GM23338 (cell line): ENCODE measurements at places on chromosomes 6 and 20. TPM values are rescaled to one million over a fixed set of nuclear protein-coding genes. Genes with fewer than 3 reads are reported as not detected.

DNA sequence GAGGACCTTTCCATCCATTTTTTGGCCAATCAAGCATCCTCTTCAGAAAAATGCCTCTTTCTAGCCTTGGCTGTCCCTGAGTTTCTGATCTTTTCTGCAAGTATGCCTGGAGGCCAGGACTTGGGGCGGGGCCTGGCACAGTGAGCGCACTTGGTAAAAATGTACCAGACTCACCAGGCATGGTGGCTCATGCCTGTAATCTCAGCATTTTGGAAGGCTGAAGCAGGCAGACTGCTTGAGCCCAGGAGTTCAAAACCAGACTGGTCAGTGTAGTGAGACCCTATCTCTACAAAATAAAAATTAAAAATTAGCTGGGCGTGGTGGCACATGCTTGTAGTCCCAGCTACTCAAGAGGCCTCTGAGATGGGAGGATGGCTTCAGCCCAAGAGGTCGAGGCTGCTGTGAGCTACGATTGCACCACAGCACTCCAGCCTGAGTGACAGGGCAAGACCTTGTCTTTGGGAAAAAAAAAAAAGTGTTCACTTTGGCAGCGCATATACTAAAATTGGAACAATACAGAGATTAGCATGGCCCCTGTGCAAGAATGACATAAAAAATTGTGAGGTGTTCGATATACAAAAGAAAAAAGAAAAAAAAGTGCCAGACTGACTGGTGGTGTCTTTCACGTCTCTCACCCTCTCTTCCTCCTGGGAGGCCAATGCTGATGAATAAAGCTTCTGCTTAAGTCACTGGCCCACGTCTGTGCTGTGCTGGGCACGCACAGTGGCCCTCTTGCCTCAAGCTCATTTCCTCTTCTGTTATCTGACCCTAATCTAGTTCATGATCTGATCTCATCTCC, 18.1 kb upstream of the SLC9A8 start:
- no peaks in the 10 kb centered on the region for H3K27me3 ChIP-seq
- no peak for DNase-seq
- no peaks in the 10 kb centered on the region for H3K36me3 ChIP-seq
- H3K27ac ChIP-seq = no peak overlapping the region
- no peak overlapping the region for H3K4me3 ChIP-seq

DNA sequence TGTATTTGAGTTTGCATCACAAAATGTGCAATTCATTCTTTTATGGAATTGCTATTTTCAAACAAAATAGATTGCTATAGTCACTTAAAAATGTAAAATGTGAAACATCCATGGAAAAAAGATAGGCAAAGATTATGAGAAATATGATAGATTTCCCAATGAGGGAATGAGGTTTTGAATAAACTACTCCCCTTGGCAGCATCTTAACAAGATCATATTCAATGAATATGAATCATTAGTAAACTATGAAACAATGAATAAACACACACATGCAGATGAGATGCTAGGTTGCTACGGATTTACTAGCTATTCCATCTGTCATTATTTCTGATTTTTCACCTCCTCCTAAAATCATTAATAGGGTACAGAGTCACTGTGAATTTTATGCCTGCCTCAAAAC, 401.8 kb downstream of the PHF3 start:
- no peak overlapping the region for H3K27ac ChIP-seq
- H3K4me3 ChIP-seq = no peak overlapping the region
- H3K27me3 ChIP-seq = no peaks in the 10 kb centered on the region
- no peaks in the 10 kb centered on the region for H3K36me3 ChIP-seq
- DNase-seq = no peak

- no peaks in the 10 kb centered on the region for H3K27me3 ChIP-seq
- no peak overlapping the region for H3K4me3 ChIP-seq
- H3K4me1 ChIP-seq = no peaks in the 10 kb centered on the region
- no peak for DNase-seq
These were observed 29.0 kb downstream of the ADGRF4 start for GRCh38 chr6:47727391-47727790.

- DNase-seq = no peak
- peak overlapping the region; percentile 66 for H3K4me3 ChIP-seq
- H3K4me1 ChIP-seq = peaks cover 59% of the 10 kb centered on the region
- no peak overlapping the region for H3K27ac ChIP-seq
- peaks cover 96% of the 10 kb centered on the region for H3K27me3 ChIP-seq
- no peaks in the 10 kb centered on the region for H3K36me3 ChIP-seq
These were observed 2.5 kb upstream of the POU3F2 start for GRCh38 chr6:98831959-98832283.

DNA sequence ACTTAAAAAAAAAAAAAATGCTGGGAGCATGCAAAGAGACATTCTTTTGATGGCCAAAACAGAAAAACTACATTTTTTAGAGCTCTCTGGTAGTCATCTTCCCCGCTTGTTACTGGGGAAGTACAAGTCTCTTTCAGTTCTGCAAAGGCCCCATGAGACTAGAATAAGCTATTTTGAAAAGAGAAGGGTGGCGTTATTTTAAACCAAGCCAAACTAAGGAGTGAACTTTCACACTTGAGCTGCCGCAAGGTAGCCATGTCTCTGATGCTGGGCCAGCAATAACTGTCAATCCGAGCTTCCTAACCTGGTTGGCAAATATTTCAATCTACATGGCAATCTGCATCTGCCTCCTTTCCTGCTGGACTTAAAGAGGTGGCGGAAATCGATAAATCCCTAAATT, 96.7 kb downstream of the L3MBTL3 start:
- no peaks in the 10 kb centered on the region for H3K4me1 ChIP-seq
- DNase-seq = no peak
- no peak overlapping the region for H3K4me3 ChIP-seq
- no peaks in the 10 kb centered on the region for H3K27me3 ChIP-seq
- H3K36me3 ChIP-seq = no peaks in the 10 kb centered on the region

- no peaks in the 10 kb centered on the region for H3K27me3 ChIP-seq
- no peak overlapping the region for H3K4me3 ChIP-seq
- no peak for DNase-seq
- H3K36me3 ChIP-seq = no peaks in the 10 kb centered on the region
- 0 out of 2 replicates have a peak, but pooled peaks cover 7% of the 10 kb centered on the region for H3K4me1 ChIP-seq
These were observed 219.0 kb upstream of the PRND start for GRCh38 chr20:4502756-4503155.

DNA sequence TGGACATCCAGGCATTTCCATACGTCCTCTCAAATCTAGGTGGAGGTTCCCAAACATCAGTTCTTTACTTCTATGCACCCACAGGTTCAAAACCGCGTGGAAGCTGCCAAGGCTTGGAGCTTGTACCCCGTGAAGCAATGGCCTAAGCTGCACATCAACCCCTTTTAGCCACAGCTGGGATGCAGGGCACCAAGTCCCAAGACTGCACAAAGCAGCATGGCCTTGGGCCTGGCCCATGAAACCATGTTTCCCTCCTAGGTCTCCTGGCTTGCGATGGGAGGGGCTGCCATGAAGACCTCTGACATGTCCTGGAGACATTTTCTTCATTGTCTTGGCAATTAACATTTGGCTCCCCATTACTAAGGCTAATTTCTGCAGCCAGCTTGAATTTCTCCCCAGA, 88.9 kb upstream of the CBLN4 start:
- DNase-seq = no peak
- H3K4me3 ChIP-seq = no peak overlapping the region
- H3K4me1 ChIP-seq = no peaks in the 10 kb centered on the region

- DNase-seq = no peak
- no peaks in the 10 kb centered on the region for H3K4me1 ChIP-seq
- no peak overlapping the region for H3K4me3 ChIP-seq
- peaks cover 38% of the 10 kb centered on the region for H3K36me3 ChIP-seq
These were observed 15.0 kb downstream of the RNF114 start for GRCh38 chr20:49951151-49951550.

- no peaks in the 10 kb centered on the region for H3K36me3 ChIP-seq
- no peak for DNase-seq
- H3K4me3 ChIP-seq = no peak overlapping the region
These were observed 668.9 kb upstream of the CITED2 start for GRCh38 chr6:140043357-140043756.

DNA sequence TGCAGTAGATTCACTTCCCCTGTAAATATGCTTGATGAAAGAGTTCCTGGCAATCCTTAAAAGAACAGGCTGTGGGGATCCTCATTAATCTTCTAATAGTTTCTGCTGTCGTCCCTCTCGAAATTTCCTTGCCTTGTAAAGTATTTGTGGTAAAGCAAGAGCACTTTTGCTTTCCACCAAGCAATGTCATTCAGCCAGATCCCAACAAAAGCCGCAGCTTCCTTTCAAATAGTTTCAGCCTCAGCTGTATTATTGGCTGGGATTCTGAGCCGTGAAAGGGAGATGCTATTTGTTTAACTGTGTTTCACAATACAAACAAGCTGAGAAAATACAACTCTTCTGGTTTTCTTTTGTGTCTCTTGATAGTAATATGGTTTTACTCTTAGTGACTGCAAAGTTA, 48.9 kb upstream of the EPHA7 start:
- H3K27me3 ChIP-seq = no peaks in the 10 kb centered on the region
- peak; percentile 68 for DNase-seq
- no peak overlapping the region for H3K4me3 ChIP-seq
- H3K27ac ChIP-seq = no peak overlapping the region
- 0 out of 2 replicates have a peak, but pooled peaks cover 4% of the 10 kb centered on the region for H3K4me1 ChIP-seq

DNA sequence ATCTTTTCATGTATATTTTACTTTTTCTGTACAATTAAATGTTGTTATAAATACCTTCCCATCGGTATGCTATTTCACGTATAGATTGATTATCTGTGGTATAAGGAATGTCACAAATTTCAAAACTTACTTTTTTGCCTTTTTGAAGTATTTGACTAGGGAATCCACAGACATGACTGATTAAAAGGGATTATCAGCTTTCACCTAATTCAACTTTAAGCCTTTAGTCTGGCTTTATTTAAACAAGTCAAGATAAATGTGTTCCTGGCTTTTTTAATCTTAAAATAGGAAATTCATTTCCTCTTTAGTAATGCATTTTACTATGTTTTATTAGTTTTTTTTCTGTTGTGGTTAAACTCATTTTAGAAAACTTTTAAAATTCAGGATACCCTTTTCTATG, 160.0 kb downstream of the MACROD2 start:
- H3K27me3 ChIP-seq = no peaks in the 10 kb centered on the region
- no peak for DNase-seq
- no peak overlapping the region for H3K27ac ChIP-seq
- H3K4me1 ChIP-seq = no peaks in the 10 kb centered on the region

GRCh38 chr20:7214081-7214740, 446.7 kb downstream of the BMP2 start:
- no peaks in the 10 kb centered on the region for H3K36me3 ChIP-seq
- peak; percentile 54 for DNase-seq
- H3K4me3 ChIP-seq = no peak overlapping the region
- peaks cover 11% of the 10 kb centered on the region; the same call in 1 of the 2 replicates for H3K4me1 ChIP-seq

DNA sequence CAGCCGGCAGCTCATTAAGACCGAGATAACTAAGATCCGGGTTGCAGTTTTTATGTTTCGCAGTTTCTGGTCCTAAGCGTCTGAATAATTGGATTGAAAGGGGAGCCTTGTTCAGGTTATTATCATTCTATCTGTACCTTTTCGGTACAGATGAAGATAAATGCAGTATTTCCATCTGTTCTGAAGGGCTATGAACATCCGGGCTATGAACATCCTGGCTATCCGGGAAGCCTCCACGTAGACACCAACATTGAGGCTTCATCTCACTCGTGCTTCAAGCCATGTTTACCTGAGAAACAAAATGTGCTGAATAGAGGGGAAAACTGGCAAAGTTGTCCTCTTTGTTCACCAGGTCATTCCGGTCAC, 399 bp upstream of the REPS1 start:
- H3K27me3 ChIP-seq = no peaks in the 10 kb centered on the region
- DNase-seq = no peak
- H3K27ac ChIP-seq = peak overlapping the region; percentile 40; the same call in 1 of the 2 replicates
- H3K36me3 ChIP-seq = no peaks in the 10 kb centered on the region
- H3K4me3 ChIP-seq = peak overlapping the region; percentile 79
- H3K4me1 ChIP-seq = peaks cover 37% of the 10 kb centered on the region

GRCh38 chr6:92109956-92110355, 1309.4 kb downstream of the EPHA7 start:
- H3K36me3 ChIP-seq = no peaks in the 10 kb centered on the region
- H3K4me3 ChIP-seq = no peak overlapping the region
- no peaks in the 10 kb centered on the region for H3K27me3 ChIP-seq
- no peaks in the 10 kb centered on the region for H3K4me1 ChIP-seq
- DNase-seq = no peak

- no peaks in the 10 kb centered on the region for H3K27me3 ChIP-seq
- DNase-seq = no peak
- H3K4me1 ChIP-seq = no peaks in the 10 kb centered on the region; the same call in 1 of the 2 replicates
- no peak overlapping the region for H3K4me3 ChIP-seq
- H3K27ac ChIP-seq = no peak overlapping the region
These were observed 115.9 kb downstream of the JPH2 start for GRCh38 chr20:44071057-44071456.

GRCh38 chr20:438571-439469, 23.5 kb downstream of the TBC1D20 start:
- no peak overlapping the region for H3K27ac ChIP-seq
- peaks cover 4% of the 10 kb centered on the region for H3K4me1 ChIP-seq
- peaks cover 17% of the 10 kb centered on the region for H3K27me3 ChIP-seq
- H3K4me3 ChIP-seq = no peak overlapping the region
- peaks cover 25% of the 10 kb centered on the region; the same call in 1 of the 2 replicates for H3K36me3 ChIP-seq

DNA sequence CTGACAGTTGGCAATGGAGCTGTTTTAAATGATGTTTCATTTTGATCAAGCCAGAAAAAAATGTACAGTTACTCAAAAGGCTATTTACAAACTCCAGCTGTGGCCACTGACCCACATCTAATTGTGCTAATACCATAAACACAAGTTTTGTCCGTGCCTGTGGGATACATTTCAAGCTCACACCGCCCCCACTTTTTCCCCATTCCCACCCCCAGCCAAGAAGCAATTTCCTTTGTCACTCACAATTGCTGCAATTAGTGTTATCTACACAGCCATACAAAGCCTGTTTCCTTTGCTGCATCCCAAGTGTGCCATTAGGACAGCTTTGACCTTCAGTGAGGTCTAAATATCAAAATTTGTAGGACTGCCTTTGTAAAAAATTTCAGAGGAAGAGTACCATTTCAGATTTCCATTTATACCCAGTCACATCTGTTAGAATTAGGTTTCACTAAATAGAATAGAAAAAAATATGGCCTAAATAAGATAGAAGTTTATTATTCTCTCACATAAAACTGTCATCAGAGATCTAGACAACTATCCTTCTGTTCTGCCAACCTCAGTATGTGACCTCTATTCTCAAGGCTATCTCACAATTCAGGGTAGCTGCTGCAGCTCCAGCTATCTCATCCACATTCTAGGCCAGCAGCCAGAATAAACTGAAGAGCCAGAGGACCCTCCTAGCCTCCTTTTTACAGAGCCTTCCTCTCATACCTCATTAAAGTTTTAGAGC, 202.6 kb downstream of the NFATC2 start:
- no peak overlapping the region for H3K4me3 ChIP-seq
- DNase-seq = no peak
- H3K27me3 ChIP-seq = no peaks in the 10 kb centered on the region
- no peaks in the 10 kb centered on the region for H3K4me1 ChIP-seq

Gene ID4
- total RNA-seq = 7.0 and 8.2 TPM in 2 replicates

Gene LEMD2
- total RNA-seq = 55.6 and 64.7 TPM in 2 replicates

Gene TOMM34
- 36.5 and 38.7 TPM in 2 replicates for total RNA-seq

Gene YTHDF1
- total RNA-seq = 64.3 and 64.5 TPM in 2 replicates

Gene RAET1G
- total RNA-seq = not detected in 2 replicates

Gene CTCFL
- total RNA-seq = 1.4 and 2.1 TPM in 2 replicates

Gene POU3F2
- 0.70 and 0.76 TPM in 2 replicates for total RNA-seq
